Panc1 (cell line): ENCODE measurements at places on chromosomes 6 and 20.

DNA sequence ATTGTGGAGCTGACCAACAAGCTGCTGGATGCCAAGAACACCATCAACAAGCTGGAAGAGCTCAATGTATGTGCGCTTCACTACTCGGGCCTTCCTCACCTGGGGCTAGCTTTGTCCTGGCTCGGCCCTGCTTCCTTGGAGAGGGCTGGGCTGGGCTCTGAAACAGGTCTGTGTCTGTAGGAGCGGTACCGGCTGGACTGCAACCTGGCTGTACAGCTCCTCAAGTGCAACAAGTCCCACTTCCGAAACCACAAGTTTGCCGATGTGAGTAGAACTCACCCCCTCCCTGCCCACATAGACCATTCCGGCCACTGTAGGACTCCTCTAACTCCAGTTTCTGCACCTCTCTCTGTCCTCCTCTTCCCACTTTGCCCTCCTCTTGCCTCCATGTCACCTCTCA is 6.7 kb downstream of the LRRC73 start:
- no peak for DNase-seq

- no peak for DNase-seq
Observed at GRCh38 chr6:90982051-90982450, 395.2 kb upstream of the MAP3K7 start.

GRCh38 chr20:47960769-47961541 is 175.7 kb upstream of the SULF2 start:
- DNase-seq, result no peak

GRCh38 chr20:8055096-8055495 is 35.5 kb upstream of the TMX4 start:
- no peak for DNase-seq

- no peak for DNase-seq
Observed at GRCh38 chr6:55212156-55212555, 37.8 kb downstream of the HCRTR2 start.

- DNase-seq, result no peak
Observed at GRCh38 chr20:20491110-20491783, 123.3 kb downstream of the INSM1 start.
